ENCODE measurements at places on chromosomes 1 and 21. TPM values are rescaled to one million over a fixed set of nuclear protein-coding genes. Genes with fewer than 3 reads are reported as not detected.

- no peaks in the 10 kb centered on the region for H3K27me3 ChIP-seq
- no peaks in the 10 kb centered on the region for H3K4me1 ChIP-seq
- no peak for DNase-seq
- H3K4me3 ChIP-seq, result no peak overlapping the region
- H3K27ac ChIP-seq, result no peak overlapping the region
Observed at GRCh38 chr21:32184485-32184884, 94.4 kb downstream of the MIS18A start.

GRCh38 chr1:237664348-237664747 is 226.4 kb downstream of the ZP4 start:
- no peak for DNase-seq
- H3K4me1 ChIP-seq, result no peaks in the 10 kb centered on the region
- H3K36me3 ChIP-seq, result no peaks in the 10 kb centered on the region
- H3K27me3 ChIP-seq, result no peaks in the 10 kb centered on the region
- H3K4me3 ChIP-seq, result no peak overlapping the region

DNA sequence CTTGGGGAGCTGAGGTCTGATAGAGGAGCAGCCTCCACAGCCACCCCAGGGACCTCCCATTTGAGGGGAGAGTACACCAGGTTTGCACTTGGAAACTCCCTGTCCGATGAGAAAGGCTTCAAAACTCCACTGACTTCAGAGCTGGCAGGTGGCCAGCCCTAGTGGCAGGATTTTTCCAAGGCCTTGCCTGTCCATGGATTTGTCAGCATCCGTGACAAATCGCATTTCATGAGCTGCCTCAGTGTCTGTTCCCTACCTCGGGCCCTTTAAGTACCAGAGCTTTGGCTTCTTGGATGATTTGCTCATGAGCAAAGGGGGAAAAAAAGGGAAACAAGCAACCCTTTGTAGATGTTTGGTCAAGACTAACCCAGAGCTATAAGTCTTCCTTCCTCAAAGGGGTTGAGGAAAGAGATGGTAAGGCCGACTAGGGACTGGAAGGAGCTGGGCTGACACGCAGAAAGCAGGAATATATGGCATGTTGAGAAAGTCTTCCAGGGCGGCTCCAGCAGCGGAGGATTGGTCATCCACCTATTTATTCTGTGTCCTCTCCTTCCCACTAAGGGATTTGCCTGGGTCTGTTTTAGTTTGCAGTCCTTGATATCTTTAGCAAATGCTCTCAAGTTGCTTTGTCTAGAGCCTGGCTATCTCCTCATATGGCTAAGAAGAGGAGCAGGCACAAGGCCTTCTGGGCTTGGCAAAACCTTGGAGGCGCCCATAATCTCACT is 2.7 kb upstream of the HSPG2 start:
- H3K27me3 ChIP-seq, result no peaks in the 10 kb centered on the region
- H3K27ac ChIP-seq, result no peak overlapping the region
- no peak for DNase-seq
- H3K4me1 ChIP-seq, result peaks cover 12% of the 10 kb centered on the region
- H3K4me3 ChIP-seq, result no peak overlapping the region

- H3K4me3 ChIP-seq, result no peak overlapping the region
- no peaks in the 10 kb centered on the region for H3K4me1 ChIP-seq
Observed at GRCh38 chr1:201906336-201906735, 17.6 kb downstream of the SHISA4 start.

GRCh38 chr1:208154679-208155642 is 89.2 kb downstream of the PLXNA2 start:
- no peaks in the 10 kb centered on the region for H3K36me3 ChIP-seq
- H3K27me3 ChIP-seq, result no peaks in the 10 kb centered on the region
- no peak for DNase-seq
- no peak overlapping the region for H3K27ac ChIP-seq
- H3K4me1 ChIP-seq, result no peaks in the 10 kb centered on the region

- no peaks in the 10 kb centered on the region for H3K4me1 ChIP-seq
- DNase-seq, result no peak
- no peaks in the 10 kb centered on the region for H3K27me3 ChIP-seq
- no peaks in the 10 kb centered on the region for H3K36me3 ChIP-seq
- no peak overlapping the region for H3K4me3 ChIP-seq
Observed at GRCh38 chr1:197080323-197080722, 13.3 kb upstream of the F13B start.

DNA sequence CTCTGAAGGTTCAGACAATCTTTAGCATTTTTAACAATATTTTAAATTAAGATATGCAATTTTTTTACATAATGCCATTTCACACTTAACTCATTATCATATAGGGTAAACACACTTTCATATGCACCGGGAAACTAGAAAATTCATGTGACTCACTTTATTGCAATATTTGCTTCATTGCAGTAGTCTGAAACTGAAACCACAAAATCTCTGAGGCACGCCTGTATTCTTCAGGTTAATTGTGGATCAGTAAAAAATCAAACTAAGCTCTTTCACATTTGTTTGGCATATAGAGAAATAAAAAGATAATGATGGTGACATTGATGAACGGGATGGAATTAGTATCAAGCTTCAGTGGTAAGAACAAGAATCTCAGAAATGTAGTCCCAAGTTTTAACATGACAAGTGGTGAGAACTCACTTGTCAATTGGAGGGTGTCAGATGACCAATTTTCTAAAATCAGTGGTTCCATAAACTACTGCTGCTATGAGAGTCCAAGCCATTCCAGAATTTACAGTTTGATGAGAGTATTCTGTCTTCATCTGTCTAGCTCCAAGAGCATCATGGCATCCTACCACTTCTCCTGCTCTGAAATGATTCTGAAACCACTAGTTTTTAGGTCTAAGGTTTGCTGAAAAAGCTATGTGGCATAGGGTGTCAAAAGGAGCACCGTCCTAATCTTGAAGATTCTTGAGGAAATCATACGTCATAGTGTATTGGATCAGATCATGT is 281.0 kb downstream of the PTPRC start:
- no peaks in the 10 kb centered on the region for H3K36me3 ChIP-seq
- H3K4me3 ChIP-seq, result peak overlapping the region; percentile 13
- peaks cover 22% of the 10 kb centered on the region for H3K4me1 ChIP-seq
- no peaks in the 10 kb centered on the region for H3K27me3 ChIP-seq
- H3K27ac ChIP-seq, result no peak overlapping the region
- DNase-seq, result no peak

- no peak overlapping the region for H3K4me3 ChIP-seq
- no peaks in the 10 kb centered on the region for H3K27me3 ChIP-seq
- H3K4me1 ChIP-seq, result no peaks in the 10 kb centered on the region
- DNase-seq, result no peak
- no peaks in the 10 kb centered on the region for H3K36me3 ChIP-seq
Observed at GRCh38 chr1:232405781-232406180, 224.2 kb downstream of the SIPA1L2 start.

DNA sequence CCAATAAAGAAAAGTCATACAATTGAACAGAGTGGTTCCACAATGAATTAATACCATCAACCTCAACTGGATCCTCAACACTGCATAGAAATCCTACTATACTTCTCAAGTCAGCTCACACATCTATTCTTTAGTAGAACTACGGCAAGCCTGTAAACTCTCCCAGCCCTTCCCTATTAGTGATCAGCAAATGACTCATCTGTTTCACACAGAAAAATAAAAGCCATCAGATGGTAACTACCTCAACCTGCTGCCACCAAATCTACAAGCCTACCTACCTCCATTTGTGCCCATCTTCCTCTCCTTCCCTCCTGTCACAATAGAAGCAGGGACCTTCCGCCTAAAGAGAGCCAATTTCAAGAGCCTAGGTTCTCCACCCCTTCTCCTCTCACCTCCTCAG is 63.6 kb downstream of the DMAP1 start:
- H3K27ac ChIP-seq, result no peak overlapping the region
- peaks cover 15% of the 10 kb centered on the region for H3K4me1 ChIP-seq
- no peaks in the 10 kb centered on the region for H3K27me3 ChIP-seq

The MCOLN2 gene
- 110 TPM for total RNA-seq

The SERTAD4 gene
- not detected for total RNA-seq

The SH3BGR gene
- total RNA-seq, result 4.5 TPM

The TFF3 gene
- total RNA-seq, result not detected

The EPS8L3 gene
- total RNA-seq, result not detected

The TBX19 gene
- total RNA-seq, result 0.91 TPM
